RKO (cell line): ENCODE measurements at places on chromosomes 12 and 14.
A peak's percentile ranks its signal among the peaks of the same experiment; 100 is the strongest.

DNA sequence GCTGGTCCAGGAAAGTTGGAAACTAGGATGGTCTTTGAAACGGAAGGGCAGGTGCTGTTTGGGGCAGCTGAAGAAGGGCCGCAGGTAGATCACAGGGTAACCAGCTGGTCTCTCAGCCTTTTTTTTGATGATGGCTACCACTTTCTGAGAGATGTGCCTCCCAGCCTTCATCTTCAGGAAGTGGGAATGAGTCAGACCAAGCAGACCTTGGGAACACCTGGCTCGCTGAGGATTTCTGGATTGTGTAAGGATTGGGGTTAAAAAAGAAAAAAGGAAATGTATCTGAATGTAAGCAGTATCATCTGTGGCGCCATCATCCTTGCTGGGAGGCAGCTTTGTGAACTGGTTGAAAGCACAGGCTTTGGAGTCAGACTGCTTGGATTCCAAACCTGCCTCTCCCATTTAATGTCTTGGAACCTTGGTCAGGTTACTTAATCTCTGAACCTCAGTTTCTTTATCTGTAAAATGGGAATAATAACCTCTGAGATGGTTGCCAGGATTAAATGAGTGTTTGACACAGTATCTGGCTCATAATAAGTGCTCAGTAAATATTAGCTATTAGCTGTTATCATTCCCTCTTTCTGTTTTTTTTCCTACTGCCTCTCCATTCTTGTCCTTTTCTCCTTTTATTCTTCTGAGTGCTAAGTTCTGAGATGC lies 1.7 kb downstream of the PRPF40B start:
- DNase-seq: peak; percentile 43

- DNase-seq: peak; percentile 14
These were observed 47.8 kb downstream of the PEBP1 start for GRCh38 chr12:118183711-118184110.

DNA sequence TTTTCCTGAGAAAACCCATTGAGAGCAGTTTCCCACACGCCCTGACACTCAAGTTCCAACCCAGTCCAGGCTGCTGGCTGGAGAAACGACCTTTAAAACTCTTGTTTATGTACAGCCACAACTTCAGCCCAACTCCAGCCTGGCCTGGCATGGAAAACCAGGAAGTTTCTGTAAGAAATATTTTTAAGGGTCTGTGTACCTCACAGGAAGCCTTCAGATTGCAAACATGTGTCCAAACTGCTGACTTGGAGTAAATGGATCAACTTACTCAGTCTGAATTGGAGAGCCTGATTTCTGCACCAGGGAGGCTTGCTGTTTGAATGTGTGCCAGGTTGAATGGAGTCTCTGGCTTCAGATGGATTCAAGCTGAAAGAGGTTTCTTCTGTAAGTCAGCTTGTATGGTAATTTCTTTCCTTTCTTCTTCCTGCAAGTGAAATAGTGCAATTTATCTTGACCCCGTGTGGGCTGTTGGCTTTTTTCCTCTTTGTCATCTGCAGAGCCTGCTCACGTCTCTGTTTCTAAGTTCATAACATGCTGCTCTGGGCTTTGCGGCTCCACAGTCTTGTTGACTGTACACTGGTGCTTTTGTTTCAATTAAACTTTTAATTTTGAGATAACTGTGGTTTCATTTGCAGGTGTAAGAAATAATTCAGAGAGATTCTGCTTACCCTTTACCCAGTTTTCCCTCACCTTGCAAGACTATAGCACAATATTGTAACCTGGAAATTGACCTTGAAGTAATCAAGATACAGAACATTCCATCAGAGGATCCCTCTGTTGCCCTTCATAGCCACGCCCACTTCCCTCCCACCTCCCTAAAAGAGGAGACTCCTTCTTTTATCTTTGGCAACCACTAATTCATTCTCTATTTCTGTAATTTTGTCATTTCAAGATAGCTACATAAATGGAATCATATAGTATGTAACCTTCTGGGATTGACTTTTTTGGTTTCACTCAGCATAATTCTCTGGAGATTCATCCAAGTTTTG lies 109.7 kb upstream of the PRMT8 start:
- DNase-seq: no peak

- DNase-seq: peak; percentile 85
These were observed at the start of gene CMAS for GRCh38 chr12:22046090-22046967. CMAS (plus strand) TSS chr12:22046218; CDS start chr12:22046304, 86 bp downstream.

GRCh38 chr12:73308079-73308478 lies 1035.9 kb downstream of the TRHDE start:
- DNase-seq: peak; percentile 18

DNA sequence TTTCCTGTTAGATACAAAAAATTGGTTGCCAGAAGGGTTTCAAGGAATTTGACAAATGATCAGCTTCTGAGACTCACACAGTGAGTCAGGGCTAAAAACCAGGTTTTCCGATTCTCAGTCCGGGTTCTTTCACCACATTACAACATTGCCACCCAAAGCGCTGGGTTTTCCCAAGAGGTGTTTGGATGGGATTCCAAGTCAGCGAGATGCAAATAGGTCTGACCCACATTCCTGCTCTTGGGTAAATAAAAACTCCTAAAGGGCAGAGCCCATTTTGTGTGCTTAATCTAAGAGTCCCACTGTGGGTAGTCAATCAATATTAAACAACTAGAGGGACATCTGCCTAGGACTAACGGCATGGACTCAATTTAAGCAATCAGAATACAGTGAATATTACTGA lies 5.4 kb upstream of the RIC8B start:
- no peak for DNase-seq

DNA sequence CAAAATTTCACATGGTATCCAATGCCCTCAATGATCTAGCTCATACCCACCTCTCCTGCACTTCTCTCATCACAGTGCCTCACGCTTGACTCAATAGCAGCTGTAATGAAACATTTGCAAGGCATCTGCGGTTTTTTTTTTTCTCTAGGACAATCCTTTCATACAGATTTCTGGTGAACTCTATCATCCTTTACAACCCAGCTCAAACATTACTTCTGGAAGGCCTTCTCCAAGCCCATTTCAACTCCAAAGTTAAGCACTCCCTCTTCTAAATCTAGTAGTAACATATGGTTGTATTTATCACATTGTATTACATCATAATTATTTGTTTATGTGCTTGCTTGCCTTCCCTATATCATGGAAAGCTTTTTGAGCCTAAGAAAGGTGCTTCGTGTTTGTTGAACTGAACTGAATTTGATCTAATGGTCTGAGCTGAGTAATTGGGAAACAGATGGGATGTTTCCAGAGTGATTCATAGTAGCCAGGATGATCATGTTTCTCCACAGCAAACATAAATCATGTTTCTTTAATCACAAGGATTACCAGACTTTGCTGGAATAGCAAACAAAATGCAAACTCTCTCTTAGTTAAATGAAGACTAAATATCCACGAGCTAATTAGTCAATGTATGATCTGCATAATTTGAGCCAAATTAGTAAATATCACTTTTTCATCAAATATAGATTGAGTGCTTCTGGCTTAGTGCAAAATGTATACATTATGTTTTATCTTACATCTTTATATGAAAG lies 14.3 kb downstream of the CFL2 start:
- peak; percentile 90 for DNase-seq

DNA sequence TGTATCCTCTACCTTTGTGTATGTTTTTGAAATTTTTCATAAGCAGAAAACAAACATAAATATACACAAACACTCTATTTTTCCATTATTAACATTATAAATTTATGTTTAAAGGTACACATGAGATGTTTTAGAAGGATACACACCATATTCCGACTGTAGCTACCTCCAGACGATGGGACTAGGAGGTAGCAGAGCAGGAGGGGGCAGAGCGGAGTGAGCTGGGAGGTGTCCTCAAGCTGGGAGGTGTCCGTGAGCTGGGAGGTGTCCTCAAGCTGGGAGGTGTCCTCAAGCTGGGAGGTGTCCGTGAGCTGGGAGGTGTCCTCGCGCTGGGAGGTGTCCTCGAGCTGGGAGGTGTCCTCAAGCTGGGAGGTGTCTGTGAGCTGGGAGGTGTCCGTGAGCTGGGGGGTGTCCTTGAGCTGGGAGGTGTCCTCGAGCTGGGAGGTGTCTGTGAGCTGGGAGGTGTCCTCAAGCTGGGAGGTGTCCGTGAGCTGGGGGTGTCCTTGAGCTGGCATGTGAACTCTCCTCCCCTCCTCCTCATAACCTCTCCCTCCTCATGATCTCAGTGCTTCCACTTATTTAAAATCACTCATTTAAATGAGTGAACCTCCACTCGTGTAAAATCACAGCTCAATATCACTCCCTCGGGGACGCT lies 346.9 kb upstream of the SFSWAP start:
- DNase-seq: no peak

- no peak for DNase-seq
These were observed 35.9 kb upstream of the WSCD2 start for GRCh38 chr12:108093209-108093608.

- DNase-seq: no peak
These were observed 1.4 kb downstream of the LIN7A start for GRCh38 chr12:80936353-80936641.

DNA sequence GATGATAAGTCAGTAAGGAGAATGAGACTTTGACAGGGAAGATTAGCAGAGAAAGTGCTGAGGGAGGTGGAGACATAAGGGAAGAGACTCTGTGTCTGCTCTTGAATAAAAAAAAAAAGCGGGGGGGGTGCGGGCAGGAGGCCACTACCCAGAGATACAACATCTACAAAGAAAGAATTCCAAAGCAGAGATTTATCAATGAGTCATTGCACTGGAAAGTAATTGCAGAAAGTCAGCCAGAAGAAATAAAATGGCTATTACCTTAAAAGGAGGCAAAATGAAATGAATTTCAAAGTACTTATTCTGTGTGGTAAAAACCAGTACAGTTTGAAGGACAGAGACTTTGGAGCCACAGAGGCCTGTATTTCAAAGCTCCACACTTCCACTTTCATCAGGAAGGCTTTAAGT lies 267.1 kb upstream of the PRKD1 start:
- DNase-seq: no peak

GRCh38 chr14:101843665-101844064 lies 82.2 kb downstream of the PPP2R5C start:
- DNase-seq: no peak

GRCh38 chr12:47698055-47698454 lies 7.8 kb downstream of the RPAP3 start:
- no peak for DNase-seq

- DNase-seq: no peak
These were observed 63.8 kb upstream of the ACTN1 start for GRCh38 chr14:69042787-69043444.

- DNase-seq: no peak
These were observed 20.3 kb upstream of the DHRS4 start for GRCh38 chr14:23933108-23933741.

- DNase-seq: no peak
These were observed 9.0 kb downstream of the CCDC85C start for GRCh38 chr14:99595034-99595433.

- DNase-seq: no peak
These were observed 27.7 kb downstream of the FBLN5 start for GRCh38 chr14:91919814-91920213.

DNA sequence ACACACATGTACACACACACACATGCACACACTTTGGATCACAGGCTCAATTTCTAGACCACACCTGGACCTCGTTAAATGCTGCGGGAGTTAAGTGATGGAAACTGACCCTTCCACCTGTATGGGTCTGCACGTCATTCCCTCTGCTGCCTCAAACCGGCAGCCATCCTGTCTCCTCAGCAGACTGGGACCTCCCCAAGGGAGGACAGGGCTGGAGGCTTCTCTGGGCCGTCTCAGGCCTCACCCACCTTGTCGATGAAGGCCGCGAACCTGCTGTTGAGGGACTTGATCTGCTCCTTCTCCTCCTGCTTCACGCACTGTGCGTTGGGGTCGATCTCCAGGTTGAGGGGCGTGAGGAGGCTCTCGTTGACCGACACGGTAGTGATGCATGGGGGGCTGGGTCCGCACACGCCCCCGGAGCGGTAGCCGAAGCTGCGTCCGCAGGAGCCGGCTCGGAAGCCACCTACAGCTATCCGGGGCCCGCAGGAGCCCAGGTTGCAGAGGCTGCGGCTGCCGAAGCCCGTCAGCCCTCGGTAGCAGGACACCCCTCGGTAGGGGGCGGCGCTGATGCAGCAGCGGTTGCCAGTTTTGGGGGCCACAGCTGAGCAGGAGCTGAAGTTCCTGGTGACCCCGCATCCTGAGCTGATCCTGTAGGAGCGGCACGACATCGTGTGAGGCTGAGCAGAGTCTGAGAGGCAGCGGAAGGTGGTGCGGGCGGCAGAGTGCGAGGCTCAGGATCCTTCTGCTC lies at the start of gene KRT85:
Gene KRT85 (minus strand): TSS at position 744 of the 748 bp plus-strand sequence. CDS start 76 bp downstream, at position 668.
- no peak for DNase-seq

- DNase-seq: no peak
These were observed 410.3 kb upstream of the LMO3 start for GRCh38 chr12:17016116-17016864.

DNA sequence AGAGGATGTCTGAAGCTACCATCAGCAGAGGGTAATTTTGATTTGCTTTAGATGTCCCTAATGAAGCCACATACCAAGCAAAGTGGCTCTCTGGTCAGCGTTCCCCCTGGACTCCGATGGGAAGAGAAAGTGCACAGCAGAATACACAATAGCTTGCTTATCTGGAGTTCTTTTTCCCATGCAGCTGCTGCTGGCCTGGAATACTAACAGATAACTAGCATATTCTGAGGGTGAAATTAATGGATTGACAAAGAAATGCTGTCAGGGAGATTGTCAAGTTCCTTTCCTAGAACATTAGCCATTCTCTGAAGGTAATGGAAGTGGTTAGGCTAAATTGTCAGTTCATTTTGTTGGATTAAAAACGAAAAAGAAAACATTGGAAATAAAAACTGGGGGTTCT lies 391.3 kb downstream of the FLRT2 start:
- no peak for DNase-seq

- no peak for DNase-seq
These were observed 16.1 kb upstream of the HDAC7 start for GRCh38 chr12:47835831-47836155.

GRCh38 chr12:14567351-14568162 lies at the start of gene PLBD1:
PLBD1 (minus strand) TSS chr12:14567883; CDS start chr12:14567696, 187 bp downstream.
- DNase-seq: peak; percentile 83

DNA sequence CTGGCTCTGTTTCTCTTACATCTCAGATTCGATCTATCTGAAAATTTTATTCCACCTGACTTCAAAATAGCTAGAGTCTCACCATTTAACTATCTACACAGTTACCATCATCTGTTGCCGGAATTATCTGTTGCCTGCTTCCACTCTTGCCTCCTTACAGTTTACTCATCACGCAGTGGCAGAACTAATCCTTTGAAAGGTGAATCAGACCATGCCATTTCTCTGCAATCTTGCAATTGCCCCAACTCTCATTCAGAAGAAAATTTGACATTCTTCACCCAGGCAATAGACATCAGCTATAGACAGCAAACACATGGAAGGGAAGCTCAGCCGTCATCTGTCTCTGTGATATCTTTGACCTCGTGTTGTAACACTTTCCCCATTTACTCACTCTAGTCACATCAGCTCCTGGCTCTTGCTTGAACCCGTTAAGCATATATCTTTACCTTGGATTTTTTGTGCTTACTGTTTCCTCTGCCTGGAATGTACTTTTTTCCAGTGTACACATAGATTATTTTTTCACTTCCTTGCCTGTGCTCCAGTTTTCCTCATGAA lies 85.5 kb downstream of the PDE3A start:
- DNase-seq: no peak

GRCh38 chr12:1517007-1517406 lies 77.4 kb downstream of the FBXL14 start:
- no peak for DNase-seq
